ENCODE measurements at places on chromosomes 12 and 14.

- DNase-seq: no peak
These were observed 149.7 kb downstream of the PTPRO start for GRCh38 chr12:15472036-15472435.

DNA sequence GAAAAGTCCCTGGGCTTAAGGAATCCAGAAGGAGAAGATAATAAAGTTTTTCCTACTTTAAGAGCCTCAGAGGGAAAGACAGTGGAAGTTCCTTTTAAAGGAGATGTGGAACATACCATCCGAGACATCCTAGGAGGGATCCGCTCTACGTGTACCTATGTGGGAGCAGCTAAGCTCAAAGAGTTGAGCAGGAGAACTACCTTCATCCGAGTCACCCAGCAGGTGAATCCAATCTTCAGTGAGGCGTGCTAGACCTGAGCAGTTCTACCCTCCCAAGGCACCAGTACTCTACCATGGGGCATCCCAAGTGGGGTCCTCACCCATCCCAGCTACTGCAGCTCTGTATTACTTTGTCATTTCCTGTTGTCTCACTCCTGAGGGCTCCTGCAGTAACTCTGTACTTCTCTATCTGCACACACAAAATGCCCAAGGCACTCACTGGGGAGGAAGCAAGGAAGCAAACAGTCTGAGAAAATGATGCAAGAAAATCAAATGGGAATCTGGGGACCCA lies 3.8 kb downstream of the TINF2 start:
- DNase-seq: no peak

GRCh38 chr14:72706485-72706884 lies 187.4 kb downstream of the DPF3 start:
- no peak for DNase-seq

DNA sequence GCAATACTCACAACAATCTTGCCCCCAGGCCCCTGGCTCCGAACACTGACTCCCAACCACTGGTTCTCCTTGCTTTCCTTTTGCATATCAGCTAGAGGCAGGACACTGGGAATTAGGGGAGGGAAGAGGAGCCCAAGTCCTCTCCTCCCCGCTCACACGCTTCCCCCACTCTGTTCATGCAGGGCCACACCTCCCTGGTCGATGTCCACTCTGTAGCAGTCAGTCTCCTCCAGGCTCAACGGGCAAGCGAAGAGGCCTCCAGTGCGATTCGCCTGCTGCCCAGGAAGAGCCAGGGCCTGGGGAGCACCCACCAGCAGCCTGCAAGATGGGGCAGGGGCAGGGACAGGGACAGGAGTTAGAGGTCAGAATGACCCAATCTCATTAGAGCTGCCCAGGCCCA lies 4.8 kb downstream of the ITGA7 start:
- no peak for DNase-seq

DNA sequence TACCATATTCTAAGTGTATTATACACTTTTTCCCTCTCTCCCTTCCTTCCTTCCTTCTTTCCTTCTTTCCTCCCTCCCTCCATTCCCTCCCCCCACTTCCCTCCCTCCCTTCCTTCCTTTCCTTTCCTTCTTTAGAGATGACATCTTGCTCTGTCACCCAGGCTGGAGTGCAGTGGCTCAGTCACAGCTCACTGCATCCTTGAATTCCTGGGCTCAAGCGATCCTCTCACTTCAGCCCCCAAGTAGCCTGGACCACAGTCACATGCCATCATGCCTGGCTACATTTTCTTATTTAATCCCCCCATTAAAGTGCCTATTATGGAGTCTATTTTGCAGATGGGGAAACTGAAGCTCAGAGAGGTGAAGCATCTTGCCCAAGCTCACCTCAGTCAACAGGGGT lies 55.0 kb downstream of the SVOP start:
- no peak for DNase-seq

DNA sequence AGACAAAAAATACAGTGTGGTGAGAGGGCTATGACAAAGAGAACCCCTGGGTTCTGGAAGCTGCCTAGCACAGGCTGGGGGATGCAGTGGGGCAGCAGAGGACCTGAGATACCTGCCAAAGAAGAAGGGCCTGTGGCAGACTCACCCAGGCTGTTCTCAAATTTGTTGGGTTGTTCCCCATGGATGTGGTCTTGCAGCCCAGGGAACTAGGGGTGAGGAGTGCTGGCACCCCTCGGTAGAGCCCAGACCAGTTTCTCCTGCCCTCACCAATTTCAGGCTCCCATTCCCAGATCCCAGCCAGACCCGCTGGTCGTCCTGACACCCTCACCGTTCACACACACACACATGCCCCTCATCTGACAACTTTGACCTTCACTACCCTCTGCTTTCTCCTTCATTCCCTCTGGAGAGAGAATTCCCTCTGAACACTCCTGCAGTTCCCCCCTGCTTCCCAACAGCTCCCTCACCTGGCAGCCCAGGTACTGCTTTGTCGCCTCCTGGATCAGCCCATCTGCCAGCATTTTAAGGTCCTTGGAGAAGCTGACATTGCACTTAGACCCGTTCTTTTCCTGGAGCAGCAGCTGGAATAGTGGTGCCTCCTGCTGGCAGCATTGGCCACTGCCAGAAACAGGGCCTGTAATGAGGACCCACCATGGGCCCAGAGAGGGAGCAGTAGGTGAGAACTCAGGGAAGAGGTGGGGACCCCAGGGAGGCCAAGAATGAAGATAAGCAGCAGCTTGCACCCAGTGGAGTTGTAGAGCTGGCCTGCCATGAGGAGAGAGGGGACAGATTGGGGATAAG lies 5.9 kb upstream of the GDF11 start:
- peak; percentile 72 for DNase-seq

DNA sequence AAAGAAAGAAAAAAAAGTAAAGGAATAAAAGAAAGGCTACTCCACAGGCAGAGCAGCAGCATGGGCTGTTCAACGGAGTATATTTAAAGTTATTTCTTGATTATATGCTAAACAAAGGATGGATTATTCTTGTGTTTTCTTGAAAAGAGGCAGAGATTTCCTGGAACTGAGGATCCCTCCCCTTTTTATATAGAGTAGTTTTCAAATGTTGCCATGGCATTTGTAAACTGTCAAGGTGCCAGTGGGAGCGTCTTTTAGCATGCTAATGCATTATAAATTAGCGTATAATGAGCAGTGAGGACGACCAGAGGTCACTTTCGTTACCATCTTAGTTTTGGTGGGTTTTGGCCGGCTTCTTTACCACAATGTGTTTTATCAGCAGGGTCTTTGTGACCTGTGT lies 383.0 kb downstream of the PCNX1 start:
- no peak for DNase-seq

- DNase-seq: no peak
These were observed 327.7 kb downstream of the LRIG3 start for GRCh38 chr12:58592475-58593207.

Data from CD4-positive, alpha-beta T cell treated with Interleukin-17A for 1 hour (primary cell).